Right renal pelvis (tissue), 4 donors: ENCODE measurements at places on chromosomes 5 and 9. TPM values are rescaled to one million over a fixed set of nuclear protein-coding genes. Genes with fewer than 3 reads are reported as not detected.

Gene PGM5
- 46.8 TPM for polyA plus RNA-seq

Gene SCGB3A1
- 1.6 TPM for polyA plus RNA-seq

Gene BTNL3
- 0.12 TPM for polyA plus RNA-seq

Gene CXCL14
- 45.3 TPM for polyA plus RNA-seq

Gene GADD45G
- polyA plus RNA-seq = 3.7 TPM

Gene ADAMTS12
- polyA plus RNA-seq = 15.6 TPM

Gene CDO1
- polyA plus RNA-seq = 28.1 TPM

Gene TEX48
- polyA plus RNA-seq = not detected

GRCh38 chr9:23914431-23915003 is 88.5 kb upstream of the ELAVL2 start:
- no peak for DNase-seq

DNA sequence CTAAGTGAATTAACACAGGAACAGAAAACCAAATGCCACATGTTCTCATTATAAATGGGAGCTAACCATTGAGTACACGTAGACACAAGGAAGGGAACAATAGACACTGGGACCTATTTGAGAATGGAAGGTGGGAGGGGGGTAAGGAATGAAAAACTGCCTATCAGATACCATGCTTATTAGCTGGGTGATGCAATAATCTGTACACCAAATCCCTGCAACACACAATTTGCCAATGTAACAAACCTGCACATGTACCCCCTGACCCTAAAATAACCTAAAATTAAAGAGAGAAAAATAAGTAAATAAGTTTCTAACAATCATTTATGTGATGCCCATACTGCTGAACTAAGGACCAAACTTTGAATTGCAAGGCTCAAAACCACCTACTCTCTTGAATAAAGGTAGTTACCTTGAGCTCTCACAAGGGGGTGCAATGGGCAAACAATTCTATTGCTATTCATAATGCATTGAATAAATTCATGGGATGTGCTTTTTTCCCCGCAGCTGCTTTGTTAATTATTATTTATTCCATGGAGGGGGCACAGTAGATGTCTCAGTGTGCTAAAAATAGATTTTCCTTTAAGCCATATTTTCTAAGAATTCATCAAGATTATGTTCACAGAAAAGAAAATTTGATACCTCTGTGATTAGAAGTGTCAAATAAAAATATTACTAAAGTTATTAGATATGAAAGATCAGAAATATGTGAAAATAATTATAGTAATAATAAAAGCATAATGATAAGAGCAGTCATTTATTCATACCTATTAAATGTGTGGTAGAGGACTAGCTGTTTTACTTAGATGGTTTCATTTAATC is 76.2 kb upstream of the PTPN3 start:
- DNase-seq = peak; percentile 61

DNA sequence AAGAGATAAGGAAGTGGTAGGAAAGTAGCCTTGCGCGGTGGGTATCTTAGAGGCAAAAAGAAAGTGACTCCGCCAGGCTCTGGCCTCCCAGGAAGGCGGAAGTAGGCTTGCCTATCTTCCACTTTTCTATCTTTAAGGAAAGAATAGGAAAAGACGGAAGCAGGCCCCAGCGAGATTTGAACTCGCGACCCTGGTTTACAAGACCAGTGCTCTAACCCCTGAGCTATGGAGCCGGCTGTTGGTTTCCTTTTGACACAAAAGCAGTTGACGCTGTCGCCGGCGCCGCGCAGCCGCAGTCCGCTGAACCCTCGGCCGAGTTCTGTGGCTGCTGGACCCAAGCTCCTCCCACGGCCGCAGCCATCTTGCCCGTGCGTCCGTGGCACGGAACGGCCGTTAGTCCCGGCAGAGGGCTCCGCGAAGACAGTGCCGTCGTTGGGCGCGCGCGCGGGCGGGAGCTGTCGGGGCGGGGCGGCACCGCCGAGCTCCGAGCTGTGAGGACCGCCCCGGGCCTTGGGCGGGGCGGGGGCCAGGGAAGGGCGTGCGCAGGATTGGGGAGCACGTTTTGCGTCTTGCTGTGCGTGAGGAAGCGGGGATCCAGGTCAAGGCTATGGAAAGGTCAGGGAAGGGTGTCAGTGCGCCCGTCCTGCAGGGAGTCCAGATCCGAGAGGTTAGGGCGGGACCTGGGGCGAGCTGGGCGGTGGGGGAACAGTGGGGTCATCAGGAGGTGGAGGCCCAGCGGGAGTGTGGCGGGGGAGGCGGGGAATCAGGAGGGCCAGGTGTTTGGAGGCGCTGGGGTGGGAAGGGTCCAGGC is 13.3 kb downstream of the TRIM7 start:
- peak; percentile 92 for DNase-seq

GRCh38 chr9:81538890-81539289 is 150.5 kb downstream of the TLE1 start:
- DNase-seq = peak; percentile 67

DNA sequence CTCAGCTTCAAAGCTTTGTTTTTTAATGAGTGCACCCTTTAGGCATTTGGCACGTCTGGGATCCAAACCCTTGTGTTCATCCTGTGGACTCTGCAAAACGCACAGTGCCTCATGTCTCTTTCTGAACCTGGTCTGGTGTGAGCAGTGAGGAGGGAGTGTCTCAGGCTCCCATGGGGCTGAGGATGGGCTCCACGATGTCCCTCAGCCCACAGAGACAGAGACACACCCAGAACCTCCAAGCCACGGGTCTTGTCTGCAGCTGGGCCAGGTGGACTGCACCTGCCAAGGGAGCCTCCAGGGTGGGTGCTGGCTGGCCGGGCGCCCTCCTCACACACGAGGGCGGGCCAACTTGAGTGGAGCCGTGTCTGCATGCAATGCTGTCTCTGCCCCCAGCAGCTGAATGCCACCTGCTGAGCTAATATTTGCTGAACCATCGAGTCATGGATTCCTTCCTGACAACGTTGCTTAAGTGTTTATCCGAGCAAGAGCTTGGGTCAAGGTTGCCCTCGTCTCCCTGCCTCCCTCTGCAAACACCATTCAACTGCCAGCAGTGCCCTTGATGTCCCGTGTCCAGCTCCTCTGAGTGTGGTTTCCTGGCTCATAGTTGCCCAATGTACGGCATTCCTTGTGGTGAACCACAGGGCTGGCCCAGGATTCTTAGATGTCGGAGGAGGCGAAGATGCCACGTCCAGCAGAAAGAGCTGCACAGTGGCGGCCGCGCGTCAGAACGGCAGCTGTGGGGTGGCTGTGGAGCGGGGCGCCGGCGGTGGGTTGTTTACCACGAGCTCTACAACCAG is 31.4 kb upstream of the LPCAT1 start:
- no peak for DNase-seq

DNA sequence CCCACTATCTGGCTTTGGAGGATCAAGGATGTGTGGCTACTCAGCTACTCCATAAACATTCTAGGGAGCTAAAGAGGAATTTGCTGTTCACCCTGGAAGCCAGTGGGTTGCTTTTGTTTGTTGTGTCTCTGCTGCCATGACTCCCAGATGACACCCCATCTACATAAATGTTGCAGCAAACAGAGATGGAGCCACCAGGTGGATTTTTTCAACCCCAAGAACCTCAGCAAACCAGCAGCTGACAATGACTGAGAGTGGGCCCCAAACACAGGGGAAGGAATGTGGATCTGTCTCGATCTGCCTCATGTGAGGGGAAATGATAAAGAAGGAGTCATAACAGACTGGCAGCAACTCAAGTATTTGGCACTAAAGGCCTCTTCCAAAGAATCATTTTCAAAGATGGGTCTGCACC is 132.7 kb upstream of the TNC start:
- DNase-seq = no peak

DNA sequence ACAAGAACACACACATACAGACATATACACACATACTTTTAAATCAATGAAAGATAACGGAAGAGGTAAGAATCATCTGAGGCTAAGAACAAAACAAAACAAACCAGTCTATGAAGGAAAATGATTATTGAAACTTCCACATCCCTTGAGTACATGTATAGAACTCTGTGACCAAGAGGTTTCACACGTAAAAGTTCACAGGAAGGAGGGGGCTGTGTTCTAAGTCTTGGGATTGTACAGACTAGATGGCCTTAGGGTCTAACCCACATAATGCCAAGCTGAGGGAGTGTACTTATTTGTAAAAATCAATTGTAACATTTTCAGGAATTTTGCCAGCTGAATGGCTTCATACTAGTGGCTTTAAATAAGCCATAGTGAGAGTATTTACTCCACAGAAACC is 144.4 kb upstream of the IFNE start:
- DNase-seq = no peak

GRCh38 chr5:6448622-6449464 is at the start of gene UBE2QL1:
UBE2QL1 (plus strand) TSS chr5:6448859; CDS start chr5:6448894, 35 bp downstream.
- DNase-seq = no peak

DNA sequence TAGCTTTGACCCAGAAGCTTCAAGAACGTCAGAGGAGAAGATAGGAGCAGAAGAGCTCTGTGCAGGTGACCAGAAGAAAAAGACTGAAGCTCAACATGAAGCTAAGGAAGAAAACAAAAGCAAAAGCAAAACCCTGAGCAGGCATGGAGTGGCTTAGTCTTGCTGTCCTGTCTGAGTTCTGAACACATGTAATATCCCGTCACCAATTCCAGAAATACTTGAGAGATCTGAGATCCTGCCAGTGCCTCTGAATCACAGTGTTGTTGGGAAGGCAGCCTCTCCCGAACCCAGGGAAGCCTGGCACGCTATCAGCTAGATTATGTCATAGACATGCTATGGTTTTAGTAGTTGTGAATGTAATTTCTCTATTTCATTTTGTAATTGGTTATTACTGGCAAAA is 235.7 kb downstream of the ICE1 start:
- DNase-seq = no peak

- DNase-seq = no peak
Measured at GRCh38 chr5:123754908-123755307, 242.9 kb downstream of the CSNK1G3 start.

- DNase-seq = no peak
Measured at GRCh38 chr9:37311938-37312708, 110.4 kb upstream of the GRHPR start.

GRCh38 chr5:115599502-115599901 is 2.8 kb downstream of the TICAM2 start:
- DNase-seq = no peak

- DNase-seq = peak; percentile 49
Measured at GRCh38 chr9:2017331-2018161, 2.4 kb downstream of the SMARCA2 start.
